ENCODE measurements at places on chromosomes 2 and 18.

DNA sequence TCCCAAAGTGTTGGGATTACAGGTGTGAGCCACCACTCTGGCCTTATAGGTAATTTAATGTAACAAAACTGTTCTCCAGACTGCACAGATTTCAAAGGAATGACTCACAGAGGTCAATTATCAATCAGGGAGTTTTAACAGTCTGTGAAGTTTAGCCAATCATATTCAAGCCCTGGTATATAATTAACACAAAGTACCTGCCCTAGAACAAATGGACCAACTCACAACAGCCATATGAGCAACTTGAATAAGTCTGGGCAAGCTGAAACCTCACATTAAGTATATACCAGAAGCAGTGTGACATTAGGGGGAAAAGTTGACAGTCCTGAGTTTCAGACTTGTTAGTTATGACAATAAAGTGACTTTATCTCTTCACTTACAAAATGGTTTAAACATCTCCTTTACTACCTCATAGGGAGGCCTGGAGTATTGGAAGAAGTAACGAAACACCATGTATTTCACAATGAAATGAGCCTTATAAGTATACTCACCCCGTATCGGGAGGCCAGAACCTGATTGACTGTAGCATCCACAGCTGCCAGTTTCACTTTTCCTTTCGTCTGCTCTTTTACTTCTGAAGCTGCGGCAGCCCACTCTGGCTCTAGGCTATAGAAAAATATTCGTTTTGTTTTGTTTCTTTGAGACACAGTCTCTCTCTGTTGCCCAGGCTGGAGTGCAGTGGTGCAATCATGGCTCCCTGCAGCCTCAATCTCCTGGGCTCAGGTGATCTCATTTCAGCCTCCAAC, 22.2 kb downstream of the PDIA6 start:
- no peak for DNase-seq

- no peak for DNase-seq
These were observed 102.0 kb upstream of the PIEZO2 start for GRCh38 chr18:11251229-11251890.

DNA sequence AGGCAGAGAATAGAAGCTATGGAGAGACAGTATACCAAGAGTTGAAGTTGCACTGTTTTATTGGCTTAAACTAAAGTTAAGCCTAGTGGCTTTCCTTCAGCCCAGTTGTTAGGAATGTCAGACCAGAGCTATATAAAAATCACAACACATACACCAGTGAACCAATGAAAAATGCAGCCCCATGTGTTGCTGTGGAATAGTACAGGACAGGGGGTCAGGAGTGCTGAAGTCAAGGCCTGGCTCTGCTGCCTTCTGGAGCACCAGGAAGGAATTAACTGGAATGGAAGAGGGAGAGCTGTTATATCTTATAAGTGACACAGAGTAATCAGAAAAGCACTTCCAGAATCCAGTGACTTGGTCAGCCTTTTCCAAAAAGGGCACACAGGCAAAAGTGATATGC, 58.9 kb downstream of the OSR1 start:
- no peak for DNase-seq

DNA sequence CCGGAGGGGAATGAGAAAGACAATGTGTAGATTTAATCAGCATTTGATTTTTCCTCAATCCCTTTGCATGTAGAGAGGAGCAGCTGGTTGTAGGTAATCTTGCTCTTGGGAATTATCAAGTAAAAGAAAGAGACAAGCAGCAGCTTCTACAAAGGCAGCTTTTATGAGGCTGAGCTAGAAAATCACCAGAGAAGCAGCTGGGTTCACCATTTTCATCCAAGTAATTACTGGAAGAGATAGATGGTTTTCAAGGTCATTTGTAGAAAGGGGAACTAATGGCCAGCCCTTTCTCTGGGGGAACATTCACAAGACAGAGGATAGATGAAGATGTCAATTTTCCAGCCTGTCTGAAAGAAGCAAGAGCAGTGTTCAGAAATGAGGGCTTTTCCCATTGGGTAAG, 113.0 kb downstream of the RND3 start:
- no peak for DNase-seq

GRCh38 chr18:9638886-9639285, 24.5 kb upstream of the PPP4R1 start:
- DNase-seq: no peak

DNA sequence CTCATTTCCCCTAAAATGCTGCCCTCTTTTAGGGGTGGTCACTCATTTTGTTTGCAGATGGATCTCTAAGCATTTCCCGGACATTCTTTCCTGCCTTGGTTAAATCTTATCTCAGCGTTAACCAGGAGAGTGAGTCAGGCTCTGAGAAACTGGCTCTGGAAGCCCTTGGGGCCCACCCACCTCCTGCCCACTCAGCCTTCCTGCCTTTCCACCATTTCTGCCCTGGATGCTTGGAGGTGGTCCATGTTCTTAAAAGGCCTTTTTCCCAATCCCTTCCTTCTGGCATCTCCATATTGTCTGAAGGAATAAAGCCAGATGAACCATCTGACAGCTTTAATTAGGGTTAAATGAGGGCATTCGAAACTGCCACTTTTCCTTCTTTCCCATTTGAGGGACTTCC, 9.5 kb downstream of the HK2 start:
- DNase-seq: peak; percentile 2

- DNase-seq: no peak
These were observed 30.4 kb downstream of the CYTIP start for GRCh38 chr2:157413326-157414035.

- no peak for DNase-seq
These were observed 130.0 kb upstream of the GPC1 start for GRCh38 chr2:240305369-240305962.

DNA sequence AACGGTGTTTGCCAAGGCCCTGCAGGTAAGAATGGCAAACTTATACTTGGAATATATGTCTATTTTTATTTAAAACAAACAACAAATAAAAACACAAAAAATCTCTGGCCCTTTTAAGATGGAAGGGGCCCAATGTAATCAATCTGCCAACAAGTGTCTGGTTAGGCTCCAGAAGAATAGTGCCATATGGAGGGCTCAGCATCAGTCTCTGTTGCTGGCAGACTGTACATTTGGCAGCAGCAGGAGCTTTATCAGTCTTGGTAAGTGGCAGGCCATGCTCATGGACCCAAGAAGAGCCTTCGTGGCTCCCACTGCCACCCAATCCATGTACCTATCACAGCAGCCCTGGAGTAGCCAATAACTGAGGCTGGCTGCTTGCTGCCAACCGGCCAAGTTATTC, 101.1 kb downstream of the GALNT3 start:
- peak; percentile 92 for DNase-seq
